Epithelial cell of alveolus of lung (primary cell): ENCODE measurements at places on chromosomes 2 and 18. TPM values are rescaled to one million over a fixed set of nuclear protein-coding genes. Genes with fewer than 3 reads are reported as not detected.

Gene SPDYA
- 0.13 TPM in 1 of 2 replicates, not detected in the other for total RNA-seq

Gene CLEC4F
- not detected in 2 replicates for total RNA-seq

Gene INPP5D
- 0.65 and 1.0 TPM in 2 replicates for total RNA-seq

Gene SOWAHC
- total RNA-seq, result 5.1 and 16.3 TPM in 2 replicates

Gene ERICH2
- 4.5 TPM in 1 of 2 replicates, not detected in the other for total RNA-seq

Gene TCF7L1
- total RNA-seq, result 0.78 and 1.4 TPM in 2 replicates

Gene GCA
- total RNA-seq, result 5.7 and 8.5 TPM in 2 replicates

Gene TNFAIP6
- total RNA-seq, result 32.4 and 48.5 TPM in 2 replicates

Gene KCNE4
- total RNA-seq, result 5.0 and 13.6 TPM in 2 replicates

Gene CREG2
- 0.91 TPM in 1 of 2 replicates, not detected in the other for total RNA-seq

Gene ANKRD30B
- not detected in 2 replicates for total RNA-seq

Gene EFR3B
- 0.40 and 0.78 TPM in 2 replicates for total RNA-seq

Gene PMAIP1
- total RNA-seq, result 10.7 and 43.3 TPM in 2 replicates

Gene BMP10
- not detected in 2 replicates for total RNA-seq

Gene ECEL1
- total RNA-seq, result not detected in 2 replicates

Gene THSD7B
- 0.13 TPM in 1 of 2 replicates, not detected in the other for total RNA-seq

Gene EMILIN1
- total RNA-seq, result 546 and 790 TPM in 2 replicates

Gene DSG1
- not detected in 2 replicates for total RNA-seq

Gene HOXD9
- not detected in 2 replicates for total RNA-seq

Gene TUBB8B
- not detected in 2 replicates for total RNA-seq
